CD4-positive, alpha-beta T cell (primary cell): ENCODE measurements at places on chromosomes 2 and 18.

DNA sequence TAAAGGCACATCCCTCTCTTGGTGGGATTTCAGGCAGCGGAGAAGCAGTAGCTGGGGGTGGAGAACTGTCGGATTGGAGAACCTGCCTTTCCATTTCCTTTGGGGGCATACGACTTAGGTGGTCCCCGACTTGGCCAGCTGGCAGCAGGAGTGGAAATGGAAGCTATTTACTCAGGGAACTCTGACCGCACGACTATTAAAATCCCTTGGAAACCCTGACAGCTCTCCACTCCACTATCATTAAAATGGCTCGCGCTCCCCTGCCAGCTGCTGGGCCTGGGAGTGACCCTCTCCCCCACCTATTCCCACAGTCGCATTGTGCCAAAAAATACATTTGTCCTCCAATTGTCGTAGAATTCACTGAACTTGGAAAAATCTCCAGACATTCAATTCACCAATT, 77.7 kb upstream of the APCDD1 start:
- DNase-seq = no peak

GRCh38 chr2:241678307-241678706, 8.3 kb downstream of the DTYMK start:
- no peak for DNase-seq

GRCh38 chr2:98806236-98806697, 75.3 kb upstream of the MGAT4A start:
- DNase-seq = no peak

GRCh38 chr2:207142461-207142860, 23.3 kb downstream of the KLF7 start:
- DNase-seq = no peak

GRCh38 chr18:46331316-46331715, 227.1 kb downstream of the HAUS1 start:
- no peak for DNase-seq

DNA sequence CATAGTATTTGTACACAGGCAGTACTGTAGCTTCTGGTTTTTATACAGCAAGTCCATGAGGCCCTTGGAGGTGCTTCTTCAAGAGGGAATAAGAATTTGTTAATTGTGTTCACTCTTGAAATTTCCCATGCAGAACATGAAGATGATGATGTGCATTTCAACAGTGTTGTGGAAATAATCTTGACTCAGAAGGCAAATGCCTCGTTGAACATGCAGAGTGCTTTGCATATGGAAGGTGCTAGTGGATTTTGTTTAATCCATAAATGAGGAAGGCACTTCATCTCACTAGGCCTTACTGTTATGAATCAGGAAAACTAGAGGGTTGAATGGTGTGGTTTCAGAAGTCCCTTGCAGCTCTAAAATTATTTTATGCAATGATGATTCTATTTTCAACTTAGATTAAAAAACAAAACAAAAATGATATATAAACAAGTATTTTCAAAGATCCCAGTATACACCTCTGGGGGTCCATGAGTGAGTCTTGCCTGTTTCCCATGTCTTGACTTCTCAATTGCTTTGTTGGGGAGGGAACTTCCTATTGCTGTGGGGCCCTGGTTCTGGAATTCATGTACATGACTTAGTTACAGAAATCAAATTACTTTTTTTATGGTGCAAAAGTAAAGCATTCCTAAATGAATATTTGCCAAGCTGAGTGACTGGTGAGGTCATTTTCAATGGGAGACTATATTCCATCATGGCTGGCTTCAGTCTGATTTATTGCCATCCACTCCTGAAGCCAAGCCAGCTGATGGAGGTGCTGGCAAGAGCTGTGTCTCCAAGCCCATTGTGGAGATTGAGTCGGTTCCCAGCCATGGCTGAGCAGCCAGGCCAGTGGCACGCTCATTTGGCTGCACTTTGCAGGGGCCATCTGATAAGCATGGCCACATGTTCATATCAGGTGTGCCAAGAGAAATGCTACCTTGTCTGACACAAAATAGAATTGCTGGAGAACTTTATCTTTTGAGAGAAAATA, 56.5 kb downstream of the MGAT5 start:
- no peak for DNase-seq

DNA sequence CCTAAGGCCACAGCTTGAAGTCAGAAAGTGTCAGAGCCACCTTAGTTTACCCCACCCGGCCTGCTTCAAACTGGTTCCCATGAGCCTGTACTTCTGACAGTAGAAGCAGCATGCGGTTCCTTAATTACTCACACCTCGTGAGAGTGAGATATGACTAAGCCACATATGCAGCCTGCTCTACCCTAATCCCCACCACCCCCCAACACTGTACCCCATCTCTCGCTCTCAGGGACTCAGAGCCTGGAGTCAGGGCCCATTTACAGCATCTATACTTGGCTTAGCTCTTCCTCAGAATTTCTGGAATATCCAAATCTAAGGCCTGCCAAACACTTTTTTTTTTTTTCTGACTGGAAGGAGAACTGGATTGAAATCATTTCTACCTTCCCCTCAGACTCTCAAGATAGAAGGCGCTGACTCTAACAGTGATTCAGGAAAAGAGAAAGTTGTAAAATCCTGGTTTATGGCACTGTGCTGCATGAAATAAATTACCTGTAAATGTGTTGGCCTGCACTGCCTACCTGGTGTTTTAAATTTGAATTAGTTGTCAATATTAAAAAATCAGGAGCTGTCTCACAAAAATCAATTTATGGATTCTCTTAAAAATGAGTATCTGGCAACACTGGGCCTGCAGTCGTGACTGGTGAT, 360.0 kb downstream of the RND3 start:
- no peak for DNase-seq

DNA sequence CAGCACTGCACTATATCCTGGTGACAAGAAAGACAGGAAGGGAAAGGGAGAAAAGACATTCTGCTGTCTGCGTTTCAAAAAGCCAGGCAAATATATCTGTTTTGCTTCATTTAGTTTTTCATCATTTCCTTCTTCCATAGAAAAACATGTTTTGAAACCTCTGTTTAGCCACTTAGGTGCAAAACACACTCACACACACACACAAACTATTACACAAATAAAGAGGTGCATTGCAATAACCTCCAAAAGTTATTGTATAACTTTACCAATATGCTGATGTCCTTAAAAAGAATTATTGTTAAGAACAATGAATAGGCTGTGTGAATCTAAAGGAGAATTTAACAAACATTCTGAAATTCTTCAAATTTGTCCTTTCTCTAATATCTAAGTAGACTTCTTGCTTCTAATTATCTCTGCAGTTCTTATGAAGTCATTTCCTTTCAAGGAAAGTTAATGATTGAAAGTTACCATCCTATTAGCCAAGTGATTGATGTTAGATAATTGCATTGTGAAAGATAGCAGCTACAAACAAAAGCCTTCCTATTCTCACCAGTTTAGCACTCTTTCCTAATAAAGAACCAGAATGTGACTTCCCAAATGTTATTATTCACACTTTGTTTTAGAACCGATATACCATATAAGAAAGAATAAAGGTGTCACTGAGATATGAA, 516.7 kb downstream of the KCNJ3 start:
- no peak for DNase-seq

DNA sequence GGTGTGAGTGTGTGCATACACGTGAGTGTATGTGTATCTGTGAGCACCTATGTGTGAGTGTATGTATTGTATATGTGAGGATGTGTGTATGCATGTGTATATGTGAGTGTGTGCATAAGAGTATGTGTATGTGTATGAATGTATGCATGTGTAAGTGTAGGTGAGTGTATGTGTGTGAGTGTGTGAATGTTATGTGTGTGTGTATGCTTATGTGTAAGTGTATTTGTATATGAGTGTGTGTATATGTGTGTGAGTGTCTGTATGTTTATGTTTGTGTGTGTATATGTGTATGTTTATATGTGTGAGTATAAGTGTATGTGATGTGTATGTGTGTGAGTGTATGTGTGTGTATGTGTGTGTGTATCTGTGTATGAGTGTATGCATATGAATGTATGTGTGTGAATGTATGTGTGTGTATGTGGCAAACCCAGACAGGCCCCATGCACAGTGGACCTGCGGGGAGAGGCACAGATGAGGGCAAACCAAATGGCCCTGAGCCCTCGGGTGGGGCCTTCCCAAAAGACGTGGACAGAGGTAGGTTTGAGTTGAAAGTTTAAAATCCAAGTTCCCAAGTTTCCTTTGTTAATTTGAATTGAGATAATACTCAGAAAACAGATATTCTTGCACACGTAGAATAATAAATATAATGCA, 51.5 kb downstream of the EDAR start:
- no peak for DNase-seq

DNA sequence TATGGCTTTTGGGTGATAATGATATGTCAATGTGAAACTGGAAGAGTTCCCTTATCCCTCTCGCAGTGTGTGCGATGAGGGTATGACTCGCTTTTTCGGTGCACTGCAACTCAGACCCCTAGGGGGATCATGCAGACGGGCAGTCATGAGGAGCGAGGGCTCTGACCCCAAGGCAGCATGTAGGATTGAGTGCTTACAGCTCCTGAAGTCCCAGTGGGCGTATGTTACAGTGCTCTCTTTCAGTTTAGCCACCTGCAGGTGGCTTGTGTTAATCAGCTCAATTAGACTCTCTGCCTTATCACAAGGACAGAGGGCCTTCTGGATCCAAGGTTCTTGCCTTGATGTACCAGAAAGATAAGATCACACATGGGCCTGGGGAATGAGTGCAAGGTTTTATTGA, 1269.9 kb upstream of the GYPC start:
- DNase-seq = no peak

DNA sequence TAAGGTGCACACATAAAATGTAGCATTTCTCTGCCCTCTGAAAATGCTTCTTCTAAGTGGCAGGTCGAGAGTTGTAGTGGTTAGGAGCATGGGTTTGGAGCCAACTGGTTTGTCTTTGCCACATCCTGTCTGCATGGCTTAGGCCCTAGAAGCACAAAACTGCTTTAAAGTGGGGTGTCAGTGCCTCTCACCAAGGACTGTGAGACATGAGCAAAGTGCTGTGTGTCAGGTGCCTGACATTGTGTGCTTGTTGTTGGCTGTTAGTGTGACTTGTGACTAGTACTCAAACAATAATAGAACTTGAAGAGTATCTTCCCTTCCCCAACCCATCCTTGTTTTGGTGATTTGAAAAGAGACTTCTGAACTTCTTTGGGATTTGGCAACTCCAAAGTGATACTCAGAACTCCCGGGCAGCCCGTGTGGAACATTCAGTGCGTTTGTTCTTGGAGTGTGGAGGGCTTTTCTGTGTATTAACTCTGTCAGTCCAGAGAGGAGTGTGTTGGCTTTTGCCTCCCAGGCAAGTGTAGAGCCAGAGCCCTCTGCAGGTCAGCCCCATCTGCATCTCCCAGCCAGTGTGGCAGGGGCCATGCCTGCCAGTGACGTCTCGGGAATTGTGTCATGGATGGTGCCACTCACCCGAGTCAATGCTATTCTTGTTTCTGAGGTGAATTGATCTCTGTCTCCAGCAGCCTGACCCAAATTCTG, 5.0 kb downstream of the MGAT5 start:
- peak; percentile 78 for DNase-seq

DNA sequence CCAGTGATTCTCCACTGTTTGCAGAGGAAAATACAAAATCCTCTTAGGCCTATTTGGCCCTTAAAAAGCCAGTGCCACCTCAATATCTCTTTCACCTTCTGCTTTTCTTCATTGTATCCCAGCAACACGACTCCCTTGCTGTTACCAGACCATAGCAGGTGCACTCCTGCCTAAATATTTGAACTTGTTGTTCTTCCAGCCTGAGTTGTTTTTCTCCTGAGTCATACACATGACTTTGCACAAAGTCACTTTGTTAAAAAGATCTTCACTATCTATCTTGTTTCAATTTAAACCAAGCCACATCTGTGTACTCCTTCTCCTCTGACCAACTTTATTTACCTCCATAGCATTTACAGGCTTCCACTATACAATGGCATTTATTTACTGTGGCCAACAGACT, 103.6 kb downstream of the LRRTM4 start:
- DNase-seq = no peak

DNA sequence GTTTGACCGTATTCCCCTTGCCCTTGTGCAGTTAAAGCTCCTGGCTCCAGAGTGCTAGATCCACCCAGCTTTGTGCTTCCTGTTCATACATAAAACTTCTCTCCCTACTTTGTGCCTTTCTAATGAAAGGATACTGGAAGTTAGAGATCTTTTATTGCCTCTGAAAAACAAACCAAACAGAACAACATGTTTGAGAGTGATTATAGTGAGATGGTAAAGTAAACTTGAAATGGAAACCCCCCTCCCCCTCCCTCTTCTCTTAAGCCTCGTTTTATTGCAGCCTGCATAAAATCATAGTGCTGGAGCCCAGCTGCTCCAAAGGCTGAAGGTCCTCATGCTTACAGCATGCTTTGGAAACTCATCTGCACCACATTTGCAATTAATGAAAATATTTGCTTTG, 125.1 kb downstream of the TANC1 start:
- DNase-seq = no peak

- DNase-seq = no peak
Measured at GRCh38 chr18:7878265-7879211, 311.4 kb downstream of the PTPRM start.

DNA sequence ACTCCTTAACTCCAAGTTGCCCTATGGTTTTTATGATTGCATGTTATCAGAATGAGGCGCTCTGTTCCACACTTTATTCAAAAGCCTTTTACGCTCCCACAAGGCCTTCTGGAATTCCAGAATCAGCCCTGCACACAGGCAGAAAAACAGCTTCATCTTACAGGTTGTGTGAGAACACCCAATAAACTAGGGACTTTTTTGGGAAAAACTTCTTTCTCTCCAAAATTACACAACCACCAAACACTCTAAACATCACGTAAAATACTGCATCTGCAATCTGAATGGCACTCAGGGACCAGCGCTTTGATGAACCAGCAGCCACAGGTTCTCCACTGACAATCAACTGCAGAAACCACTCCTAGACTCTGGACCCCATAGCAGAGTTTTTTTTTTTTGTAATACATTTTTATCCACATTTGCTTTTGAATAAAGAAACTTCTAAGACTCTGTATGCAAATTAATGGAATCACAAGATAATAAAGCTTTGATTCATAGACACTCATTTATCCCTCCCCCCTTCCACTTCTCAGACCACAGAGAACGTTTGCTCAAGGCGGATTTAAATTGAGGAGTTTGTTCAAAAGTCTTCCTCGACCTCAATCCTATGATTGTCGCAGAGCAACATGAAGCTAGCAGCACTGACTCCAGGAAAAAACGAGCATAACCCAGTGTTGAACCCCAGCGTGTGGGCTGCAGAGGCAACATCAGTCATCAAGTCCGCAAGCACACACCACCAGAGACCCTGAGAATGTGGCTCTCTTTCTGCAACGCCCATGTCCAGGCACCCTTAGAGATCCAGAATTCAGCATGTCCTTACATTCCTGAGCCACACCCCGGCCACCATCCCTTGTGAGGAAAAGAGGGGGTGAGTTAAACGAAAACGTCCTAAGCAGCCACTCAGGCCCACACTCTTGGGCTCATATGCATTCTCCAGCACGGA, 116.5 kb downstream of the MBP start:
- no peak for DNase-seq

- DNase-seq = no peak
Measured at GRCh38 chr18:56927786-56928185, 219.1 kb upstream of the BOD1L2 start.

DNA sequence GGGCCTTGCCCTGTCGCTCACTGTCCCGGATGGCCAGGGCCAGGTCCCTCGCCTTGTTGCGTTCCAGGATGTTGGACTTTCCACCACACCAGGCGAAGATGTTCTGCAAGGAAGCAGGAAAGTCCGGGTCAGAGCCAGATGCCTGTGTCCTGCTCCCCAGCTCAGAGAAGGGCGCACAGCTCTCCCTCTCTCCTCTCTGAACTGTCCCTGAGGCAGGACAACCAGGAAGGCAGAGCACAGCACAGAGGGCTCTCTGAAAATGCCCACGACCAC, 11.0 kb downstream of the CAPG start:
- no peak for DNase-seq

GRCh38 chr2:3644246-3644525, 13.8 kb upstream of the ALLC start:
- no peak for DNase-seq

GRCh38 chr2:209471037-209471436, 47.2 kb downstream of the MAP2 start:
- no peak for DNase-seq
